ENCODE measurements at places on chromosomes 5 and 9. TPM values are rescaled to one million over a fixed set of nuclear protein-coding genes. Genes with fewer than 3 reads are reported as not detected.

The IFT74 gene
- 7.4 TPM for total RNA-seq

DNA sequence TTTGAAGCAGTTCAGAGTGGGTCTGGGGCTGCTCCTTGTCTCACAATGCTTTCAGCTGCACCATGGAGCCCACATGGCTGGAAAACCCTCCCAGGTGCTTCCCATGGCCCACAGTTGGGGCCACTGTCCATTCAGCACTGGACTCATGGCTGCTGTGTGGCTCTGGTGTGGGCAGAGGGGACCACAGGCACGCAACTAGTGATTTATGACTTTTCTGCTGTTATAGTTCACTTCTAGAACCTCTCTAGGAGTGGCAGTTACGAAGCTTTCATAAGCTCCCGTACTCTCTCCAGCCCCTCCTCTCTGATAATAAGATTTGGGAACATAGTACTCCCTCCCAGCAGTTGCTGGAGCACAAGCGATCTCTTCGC is 29.0 kb downstream of the GLRA1 start:
- ATAC-seq = no peak

GRCh38 chr5:173719731-173720082 is 103.3 kb upstream of the BOD1 start:
- ATAC-seq = no peak

DNA sequence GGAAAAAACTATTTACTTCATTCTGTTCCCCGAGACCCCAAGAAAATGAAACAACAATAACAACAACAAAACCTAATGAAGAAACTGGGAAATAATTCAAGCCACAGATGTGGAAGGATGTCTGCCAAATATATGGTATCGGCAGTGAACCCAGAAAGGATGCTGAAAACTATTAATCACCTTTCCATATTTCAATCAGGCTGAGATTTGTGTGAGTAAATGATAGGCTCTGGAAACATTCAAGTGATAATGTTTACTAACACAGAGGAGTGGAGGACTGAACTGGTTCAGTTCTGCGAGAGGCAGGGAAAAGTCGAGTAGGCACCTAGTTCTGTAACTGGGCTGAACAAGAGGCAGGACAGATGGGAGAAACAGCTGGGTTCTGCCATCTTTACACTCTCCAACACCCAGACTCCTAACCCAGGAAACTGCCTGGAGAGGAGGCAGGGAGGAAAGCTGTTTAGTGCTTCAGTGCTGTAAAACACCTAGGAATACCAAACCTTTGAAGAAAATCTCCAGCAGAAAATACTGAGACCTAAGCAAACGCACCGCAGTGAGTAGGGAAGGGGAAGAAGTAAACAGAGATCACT is 96.8 kb upstream of the GNA14 start:
- no peak for ATAC-seq

- ATAC-seq = peak; percentile 14
Observed at GRCh38 chr5:180097163-180097894, 25.8 kb upstream of the RNF130 start.

DNA sequence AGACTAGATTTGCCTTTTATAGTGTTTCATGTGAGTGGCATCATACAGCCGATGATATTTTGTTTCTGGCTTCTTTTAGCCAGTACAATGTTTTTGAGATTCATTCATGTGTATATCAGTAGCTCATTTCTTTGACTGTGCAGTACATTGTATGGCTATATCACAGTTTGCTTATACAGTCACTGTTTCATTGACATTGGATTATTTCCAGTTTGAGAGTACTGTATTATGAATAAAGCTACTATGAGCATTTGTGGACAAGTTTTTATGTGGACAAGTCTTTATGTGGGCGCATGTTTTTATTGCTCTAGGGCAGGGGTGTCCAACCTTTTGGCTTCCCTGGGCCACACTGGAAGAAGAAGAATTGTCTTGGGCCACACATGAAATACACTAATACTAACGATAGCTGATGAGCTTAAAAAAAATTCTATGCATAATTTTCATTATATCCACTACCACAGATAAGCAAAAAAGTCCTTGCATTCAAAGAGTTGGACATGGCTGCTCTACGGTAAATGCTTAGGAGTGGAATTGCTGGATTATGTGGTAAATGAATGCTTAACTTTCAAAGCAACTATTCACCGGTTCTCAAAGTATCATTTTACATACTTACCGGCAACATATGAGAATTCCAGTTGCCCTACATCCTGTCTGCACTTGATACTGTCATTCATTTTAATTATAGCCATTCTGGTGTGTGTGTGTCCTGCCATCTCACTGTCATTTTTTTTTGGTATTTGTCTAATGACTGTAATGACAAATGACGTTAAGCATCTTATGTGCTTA is 177.8 kb downstream of the RGS3 start:
- ATAC-seq = no peak

DNA sequence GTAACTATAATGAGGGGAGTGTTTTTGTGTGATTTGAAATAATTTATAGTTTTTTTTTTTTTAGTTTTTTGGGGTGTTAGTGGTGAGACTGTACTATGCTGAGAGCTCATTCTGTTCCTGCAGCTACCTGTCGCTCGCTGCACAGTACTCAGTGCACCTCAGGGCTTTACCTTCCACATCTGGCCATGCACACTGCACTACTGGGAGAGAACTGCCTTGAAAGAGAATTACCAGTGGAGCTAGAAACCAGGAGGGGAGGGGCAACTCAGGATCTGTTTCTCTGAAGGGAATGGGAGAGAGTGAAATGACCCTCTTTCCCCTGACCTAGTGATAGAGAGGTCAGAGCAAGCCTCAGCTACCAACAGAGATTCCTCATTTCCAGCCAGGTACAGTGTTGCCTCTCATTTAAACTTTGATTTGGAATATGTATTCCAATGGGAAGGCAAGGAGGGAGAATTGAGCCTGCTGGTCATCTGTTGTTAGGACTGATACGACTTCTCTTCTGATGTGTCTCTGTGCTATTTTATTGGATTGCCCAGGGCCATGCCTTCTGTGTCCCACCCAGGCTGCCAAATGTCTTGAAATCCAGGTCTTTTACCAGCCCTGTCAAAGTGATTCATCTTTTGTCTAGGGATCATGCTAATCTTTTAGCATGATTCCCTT is 8.9 kb downstream of the ATG10 start:
- ATAC-seq = no peak

The RNF180 gene
- total RNA-seq = 2.8 TPM

The IFNA10 gene
- not detected for total RNA-seq

- ATAC-seq = no peak
Observed at GRCh38 chr9:31683116-31683515, 701.3 kb upstream of the ACO1 start.

The IFNK gene
- not detected for total RNA-seq

DNA sequence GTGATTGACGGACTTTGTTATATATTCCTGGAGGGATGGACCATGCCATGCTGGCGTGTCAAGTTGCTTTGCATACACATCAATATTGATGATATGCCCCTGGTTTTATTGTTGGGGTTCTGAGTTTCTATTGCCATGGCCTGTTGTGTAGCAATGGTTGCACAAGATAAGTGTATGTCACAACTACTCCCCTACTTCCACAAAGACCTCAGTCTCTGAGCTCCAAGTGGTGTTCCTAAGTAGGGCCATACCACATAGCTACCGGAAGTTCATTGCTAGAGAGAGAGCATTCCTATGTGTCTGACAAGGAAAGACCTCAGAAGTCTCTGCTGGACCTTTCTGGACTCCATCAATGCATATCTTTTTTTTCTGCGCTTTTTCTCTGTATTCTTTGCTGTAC is 19.8 kb downstream of the TXNDC8 start:
- no peak for ATAC-seq

GRCh38 chr9:37290940-37291485 is 131.5 kb upstream of the GRHPR start:
- ATAC-seq = peak; percentile 57

- no peak for ATAC-seq
Observed at GRCh38 chr5:14041528-14042192, 97.2 kb upstream of the DNAH5 start.

- ATAC-seq = no peak
Observed at GRCh38 chr9:93110311-93110855, 14.4 kb downstream of the CARD19 start.

- ATAC-seq = no peak
Observed at GRCh38 chr9:21982861-21983560, 11.2 kb downstream of the CDKN2A start.

GRCh38 chr5:118647587-118647986 is 340.8 kb downstream of the DTWD2 start:
- ATAC-seq = no peak

GRCh38 chr5:2755076-2755680 is 3.7 kb upstream of the IRX2 start:
- no peak for ATAC-seq

The TTC16 gene
- not detected for total RNA-seq

- no peak for ATAC-seq
Observed at GRCh38 chr5:138752341-138752950, 779 bp upstream of the CTNNA1 start.

DNA sequence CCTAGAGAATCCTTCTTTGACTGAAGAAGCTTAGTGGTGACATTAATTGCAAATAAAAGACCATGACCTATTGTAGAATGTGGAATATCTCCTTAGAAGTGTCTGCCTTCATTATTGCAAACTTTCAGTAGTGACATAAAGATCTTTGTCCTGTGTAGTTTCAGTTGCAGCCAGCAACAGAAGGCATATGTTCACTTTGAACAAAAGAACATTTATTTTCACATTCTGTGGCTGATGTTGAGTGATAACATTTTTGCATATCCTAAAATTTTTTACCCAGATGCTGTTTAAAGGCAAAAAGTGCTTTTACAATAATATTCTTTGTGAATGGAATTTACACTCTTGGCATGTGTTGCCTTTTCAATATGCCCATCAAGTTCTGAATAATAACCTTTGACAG is 165.9 kb downstream of the TMC1 start:
- ATAC-seq = no peak

The NSD1 gene
- 53.8 TPM for total RNA-seq

The C9 gene
- not detected for total RNA-seq

GRCh38 chr5:68271124-68271523 is 55.6 kb downstream of the PIK3R1 start:
- no peak for ATAC-seq

The PCDHB2 gene
- total RNA-seq = 2.2 TPM

GRCh38 chr5:150497274-150497988 is 10.5 kb upstream of the NDST1 start:
- peak; percentile 92 for ATAC-seq

All from esophagus mucosa (tissue), 1 donor.